ENCODE measurements at places on chromosomes 4 and X.

DNA sequence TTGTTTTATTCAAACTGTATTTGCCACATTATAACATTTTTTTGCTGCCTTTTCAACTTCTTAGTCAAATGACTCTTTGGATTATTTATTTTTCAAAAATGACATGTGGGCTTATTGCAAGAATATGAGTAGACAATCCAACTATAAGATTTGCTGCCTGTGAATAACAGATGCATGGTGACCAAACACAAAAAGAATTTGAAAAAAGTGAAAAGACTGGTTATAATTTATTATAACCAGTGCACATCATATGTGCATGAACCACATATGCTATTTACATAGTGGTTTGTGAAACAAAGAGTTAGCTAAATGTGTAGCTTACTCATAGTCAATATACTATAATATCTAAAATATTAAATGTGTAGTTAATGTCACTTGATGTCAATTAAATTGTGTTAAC is 2086.8 kb downstream of the ARAP2 start:
- no peak for DNase-seq

GRCh38 chr4:22202246-22202974 is 253.8 kb upstream of the KCNIP4 start:
- DNase-seq = no peak

GRCh38 chrX:20591246-20591645 is 324.5 kb upstream of the RPS6KA3 start:
- DNase-seq = no peak

GRCh38 chr4:127669691-127670090 is 36.9 kb downstream of the INTU start:
- no peak for DNase-seq

DNA sequence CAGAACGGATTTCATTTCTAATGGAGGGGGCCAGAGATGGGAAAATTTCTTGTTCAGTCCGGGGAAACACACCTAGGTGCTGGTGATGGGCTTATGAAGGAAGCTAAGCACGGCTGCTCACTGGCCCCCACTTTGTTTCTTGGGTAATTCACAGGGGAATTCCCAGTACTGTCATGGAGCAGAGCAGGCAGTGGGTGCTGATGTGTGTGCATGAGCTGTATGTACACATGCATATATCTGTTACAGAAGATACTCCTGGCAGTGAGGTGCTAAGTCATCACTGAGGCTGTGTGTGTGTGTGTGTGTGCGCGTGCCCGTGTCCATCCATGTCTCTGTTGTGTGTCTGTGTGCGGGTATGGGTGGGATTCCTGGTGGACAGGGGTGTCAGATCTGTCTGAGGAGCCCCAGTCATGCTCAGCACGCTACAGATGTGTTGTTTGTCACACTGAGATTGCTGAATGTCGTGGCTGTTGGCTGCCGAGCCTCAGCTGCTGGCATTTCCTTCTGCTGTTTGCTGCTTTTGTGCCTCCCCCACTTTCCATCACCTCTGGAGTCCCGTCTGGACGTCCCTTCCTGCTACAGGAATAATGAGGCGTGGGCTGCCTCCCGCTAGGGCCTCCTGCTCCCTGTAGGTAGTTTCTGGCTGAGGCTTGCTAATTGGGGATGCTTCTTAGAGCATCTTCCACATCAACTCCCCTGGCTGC is 53.3 kb downstream of the JADE1 start:
- no peak for DNase-seq

DNA sequence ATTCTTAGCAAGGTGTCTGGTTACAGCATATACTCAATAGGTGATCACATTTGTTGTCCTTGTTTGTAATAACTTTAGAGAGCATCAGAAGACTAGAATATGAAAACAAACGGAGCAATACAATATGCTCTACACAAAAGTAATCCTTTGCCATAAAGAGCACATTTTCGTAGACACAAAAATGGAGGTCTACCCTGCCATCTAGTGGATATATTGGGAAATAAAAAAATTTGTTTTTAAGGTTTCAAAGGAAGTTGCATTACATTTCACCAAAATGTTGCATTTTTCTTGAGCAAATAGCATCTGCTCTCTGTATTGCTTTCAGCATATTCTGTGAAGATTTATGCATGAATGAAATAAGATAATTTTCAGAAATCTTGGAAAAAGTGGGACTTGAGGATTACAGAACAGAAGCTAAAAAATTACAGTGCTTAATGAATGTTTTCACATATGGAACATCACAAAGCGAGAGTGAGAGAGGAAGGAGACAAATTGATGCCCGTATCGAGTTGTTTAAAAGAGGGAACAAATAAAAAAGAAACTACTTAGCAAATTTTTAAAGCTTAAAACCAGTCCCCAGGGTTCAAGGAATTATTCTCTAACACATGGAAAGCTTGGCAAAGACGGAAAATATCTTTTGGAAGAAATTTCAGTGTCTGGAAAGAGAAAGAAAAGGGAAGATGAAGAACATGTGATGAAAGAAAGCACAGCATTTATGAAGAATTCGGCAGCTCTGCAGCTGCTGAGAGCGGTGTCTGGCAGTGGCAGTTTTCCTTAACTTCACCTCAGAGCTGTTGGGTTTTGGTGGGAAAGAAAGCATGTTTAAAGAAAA is 390.1 kb downstream of the ANKRD50 start:
- DNase-seq = peak; percentile 16
